ENCODE measurements at places on chromosomes 7 and 10.

- H3K4me3 ChIP-seq = no peak overlapping the region
- no peak for DNase-seq
- H3K36me3 ChIP-seq = no peaks in the 10 kb centered on the region
Measured at GRCh38 chr7:117669818-117670217, 190.0 kb downstream of the CFTR start.

DNA sequence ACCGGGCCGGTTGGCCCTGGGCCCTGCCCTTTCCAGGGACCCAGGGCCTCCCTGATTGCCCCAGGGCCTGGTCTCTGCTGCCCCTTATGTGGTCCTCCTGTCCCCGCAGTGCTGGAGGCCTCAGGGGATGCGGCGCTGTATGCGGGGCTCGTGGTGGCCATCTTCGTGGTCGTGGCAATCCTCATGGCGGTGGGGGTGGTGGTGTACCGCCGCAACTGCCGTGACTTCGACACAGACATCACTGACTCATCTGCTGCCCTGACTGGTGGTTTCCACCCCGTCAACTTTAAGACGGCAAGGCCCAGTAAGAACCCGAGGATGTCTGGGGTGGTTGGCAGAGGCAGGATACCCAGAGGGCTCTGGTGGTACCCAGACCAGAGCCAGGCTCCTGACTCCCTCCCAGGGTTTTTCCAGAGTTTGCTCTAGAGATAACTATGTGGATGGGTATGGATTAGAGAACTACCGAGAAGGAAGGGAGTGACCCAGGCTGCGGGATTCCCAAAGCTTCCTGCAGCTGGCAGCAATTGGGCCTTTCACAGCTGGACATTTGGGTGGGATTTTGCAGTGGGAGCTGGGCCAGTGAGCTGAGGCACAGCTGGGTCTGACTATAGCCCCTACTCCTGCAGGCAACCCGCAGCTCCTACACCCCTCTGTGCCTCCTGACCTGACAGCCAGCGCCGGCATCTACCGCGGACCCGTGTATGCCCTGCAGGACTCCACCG lies 28.1 kb upstream of the SLC29A3 start:
- no peaks in the 10 kb centered on the region for H3K36me3 ChIP-seq
- no peak overlapping the region for H3K27ac ChIP-seq
- H3K27me3 ChIP-seq = no peaks in the 10 kb centered on the region
- DNase-seq = no peak

DNA sequence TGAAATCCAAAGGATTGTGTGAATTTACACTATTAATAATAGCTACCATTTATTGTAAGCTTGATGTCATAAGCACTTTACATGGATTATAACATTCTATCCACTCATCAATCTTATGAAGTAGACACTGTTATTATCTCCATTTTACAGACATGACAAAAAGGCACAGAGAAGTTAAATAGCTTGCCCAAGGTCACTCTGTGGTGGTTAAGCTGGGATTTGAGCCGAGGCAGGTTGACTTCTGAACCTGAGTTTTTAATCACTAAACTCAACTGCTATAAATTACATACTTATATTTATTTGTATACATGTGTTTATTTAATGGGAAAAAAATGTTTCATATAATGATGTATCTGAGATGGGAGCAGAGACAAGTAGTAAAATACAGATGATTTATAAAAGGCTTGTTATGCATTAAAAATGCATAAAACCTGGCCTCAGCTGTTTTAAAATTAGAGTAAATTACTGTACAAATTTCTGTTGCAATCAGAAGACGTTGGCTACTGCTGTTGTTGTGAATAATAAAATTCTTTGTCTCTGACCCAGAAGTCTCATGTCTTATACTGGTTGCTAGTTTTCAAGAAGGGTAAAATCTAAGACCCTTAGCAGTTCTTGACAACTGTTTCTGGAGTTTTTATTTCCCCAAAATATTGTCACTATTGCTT lies 61.1 kb upstream of the CALD1 start:
- no peak overlapping the region for H3K4me3 ChIP-seq
- no peaks in the 10 kb centered on the region for H3K4me1 ChIP-seq
- no peak for DNase-seq

- H3K27ac ChIP-seq = no peak overlapping the region
- no peaks in the 10 kb centered on the region for H3K4me1 ChIP-seq
- no peaks in the 10 kb centered on the region for H3K36me3 ChIP-seq
- no peak overlapping the region for H3K4me3 ChIP-seq
- peaks cover 2% of the 10 kb centered on the region for H3K27me3 ChIP-seq
Measured at GRCh38 chr10:7561985-7562384, 104.8 kb downstream of the ITIH5 start.

DNA sequence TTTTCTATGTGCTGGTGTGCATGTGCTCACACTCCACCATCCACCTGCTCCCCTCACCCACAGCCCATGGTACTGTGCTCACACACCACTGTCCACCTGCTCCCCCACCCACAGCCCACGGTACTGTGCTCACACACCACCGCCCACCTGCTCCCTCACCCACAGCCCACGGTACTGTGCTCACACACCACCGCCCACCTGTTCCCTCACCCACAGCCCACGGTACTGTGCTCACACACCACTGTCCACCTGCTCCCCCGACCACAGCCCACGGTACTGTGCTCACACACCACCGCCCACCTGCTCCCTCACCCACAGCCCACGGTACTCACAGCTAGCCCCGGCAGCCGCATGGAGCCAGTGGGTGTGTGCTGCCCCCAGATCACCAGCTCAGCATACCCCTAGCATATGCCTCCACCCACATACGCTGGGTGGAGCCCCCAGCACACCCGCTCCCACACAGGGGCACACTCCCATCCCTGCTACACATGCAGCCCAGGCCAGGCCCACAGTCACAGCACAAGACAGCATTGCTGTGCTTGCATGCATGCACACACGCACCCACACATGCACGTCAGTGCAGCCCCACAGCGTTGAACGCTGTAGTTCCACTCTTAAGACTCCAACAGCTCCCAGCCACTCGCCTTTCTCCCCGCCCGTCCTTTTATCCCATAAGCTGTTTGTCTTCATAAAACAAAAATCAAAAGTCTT lies 62.0 kb downstream of the PAX2 start:
- no peaks in the 10 kb centered on the region for H3K4me1 ChIP-seq
- no peak overlapping the region for H3K4me3 ChIP-seq
- peaks cover 39% of the 10 kb centered on the region for H3K27me3 ChIP-seq
- no peak for DNase-seq

- no peaks in the 10 kb centered on the region for H3K36me3 ChIP-seq
- no peak for DNase-seq
- H3K27me3 ChIP-seq = no peaks in the 10 kb centered on the region
- no peak overlapping the region for H3K27ac ChIP-seq
- H3K4me3 ChIP-seq = no peak overlapping the region
- H3K4me1 ChIP-seq = no peaks in the 10 kb centered on the region
Measured at GRCh38 chr10:122044713-122045112, 55.8 kb downstream of the TACC2 start.

GRCh38 chr10:130491011-130491692 lies 355.0 kb downstream of the GLRX3 start:
- no peak for DNase-seq
- no peak overlapping the region for H3K4me3 ChIP-seq
- H3K27ac ChIP-seq = no peak overlapping the region
- no peaks in the 10 kb centered on the region for H3K4me1 ChIP-seq
- H3K36me3 ChIP-seq = no peaks in the 10 kb centered on the region

DNA sequence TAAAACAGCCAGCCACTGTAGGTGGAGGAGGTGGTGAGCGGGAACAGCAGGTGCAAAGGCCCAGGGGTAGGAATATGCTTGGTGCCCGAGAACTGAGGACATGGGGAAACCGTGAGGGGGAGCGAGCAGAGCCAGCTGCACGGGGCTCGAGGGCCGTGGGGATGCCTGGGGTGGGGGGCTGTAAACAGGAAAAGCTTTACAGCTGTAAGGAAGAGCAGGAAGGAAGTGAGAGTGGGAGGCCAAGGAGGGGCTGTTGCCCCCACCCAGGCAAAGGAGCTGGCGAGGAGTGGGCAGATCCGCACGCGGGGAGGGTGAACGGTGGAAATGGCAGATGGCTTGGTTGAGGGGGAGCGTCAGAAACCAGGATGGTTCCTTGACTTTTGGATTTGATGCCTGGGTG lies 34.4 kb downstream of the ZMIZ1 start:
- H3K27ac ChIP-seq = no peak overlapping the region
- no peaks in the 10 kb centered on the region for H3K27me3 ChIP-seq
- peaks cover 59% of the 10 kb centered on the region for H3K4me1 ChIP-seq
- no peak overlapping the region for H3K4me3 ChIP-seq

DNA sequence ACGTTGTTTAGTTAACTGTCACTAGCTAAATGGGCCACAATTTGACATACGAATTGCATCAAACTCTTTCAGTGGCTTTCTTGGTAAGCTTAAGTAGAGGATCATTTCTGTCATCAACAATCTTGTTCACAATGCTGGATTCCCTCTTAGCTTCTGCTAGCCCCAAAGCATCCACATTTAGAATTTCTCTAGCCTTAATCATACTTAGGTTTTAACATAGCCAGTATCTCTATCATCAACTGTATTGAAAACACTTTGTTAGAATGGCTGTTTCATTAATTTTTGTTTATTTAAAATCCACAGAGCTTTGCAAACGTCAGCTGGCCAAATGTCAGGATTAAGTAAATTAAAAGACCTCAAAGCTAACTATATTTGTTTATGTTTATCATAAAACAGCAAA lies 41.1 kb downstream of the ABRAXAS2 start:
- no peaks in the 10 kb centered on the region for H3K4me1 ChIP-seq
- H3K36me3 ChIP-seq = no peaks in the 10 kb centered on the region

DNA sequence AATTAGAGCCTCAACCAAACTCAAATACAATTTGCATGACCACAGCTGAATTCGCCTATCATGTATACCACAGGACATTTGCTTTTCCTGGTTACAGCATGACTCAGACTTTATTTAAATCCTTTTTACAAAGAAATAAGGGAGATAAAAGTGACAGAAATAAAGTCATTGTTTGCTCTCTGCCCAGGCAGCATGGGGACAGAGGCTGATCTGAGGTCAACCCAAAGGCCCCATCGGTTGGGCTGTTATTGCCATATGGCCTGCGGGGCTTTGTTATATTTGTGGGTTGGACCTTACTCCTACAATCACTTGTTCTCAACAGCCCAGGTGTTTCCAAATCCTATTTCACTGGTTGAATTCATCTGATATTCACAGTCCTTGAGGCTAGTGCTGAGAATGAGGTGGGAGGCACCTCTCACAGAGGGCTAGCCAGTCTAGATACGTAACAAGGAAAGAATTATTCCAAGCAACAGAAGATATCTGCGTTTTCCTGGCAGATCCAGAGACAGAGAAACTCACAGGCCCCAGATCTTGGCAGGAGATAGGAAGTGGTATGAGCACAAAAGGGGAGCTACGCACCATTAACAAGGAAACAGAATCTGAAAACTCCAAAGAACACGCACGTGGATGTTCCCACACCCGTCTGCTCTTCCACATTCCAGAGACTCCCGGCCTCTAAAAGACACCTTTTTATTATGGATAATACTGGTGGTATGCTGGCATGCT lies 117.3 kb downstream of the HIPK2 start:
- H3K4me3 ChIP-seq = no peak overlapping the region
- no peaks in the 10 kb centered on the region for H3K36me3 ChIP-seq
- no peaks in the 10 kb centered on the region for H3K27me3 ChIP-seq

GRCh38 chr7:38448054-38448453 lies 174.6 kb upstream of the TARP start:
- H3K4me3 ChIP-seq = no peak overlapping the region
- DNase-seq = no peak
- no peaks in the 10 kb centered on the region for H3K36me3 ChIP-seq

- H3K4me3 ChIP-seq = no peak overlapping the region
- peaks cover 18% of the 10 kb centered on the region for H3K27me3 ChIP-seq
- no peak for DNase-seq
- no peaks in the 10 kb centered on the region for H3K4me1 ChIP-seq
- no peaks in the 10 kb centered on the region for H3K36me3 ChIP-seq
Measured at GRCh38 chr10:80351220-80351619, 5.3 kb downstream of the DYDC1 start.

DNA sequence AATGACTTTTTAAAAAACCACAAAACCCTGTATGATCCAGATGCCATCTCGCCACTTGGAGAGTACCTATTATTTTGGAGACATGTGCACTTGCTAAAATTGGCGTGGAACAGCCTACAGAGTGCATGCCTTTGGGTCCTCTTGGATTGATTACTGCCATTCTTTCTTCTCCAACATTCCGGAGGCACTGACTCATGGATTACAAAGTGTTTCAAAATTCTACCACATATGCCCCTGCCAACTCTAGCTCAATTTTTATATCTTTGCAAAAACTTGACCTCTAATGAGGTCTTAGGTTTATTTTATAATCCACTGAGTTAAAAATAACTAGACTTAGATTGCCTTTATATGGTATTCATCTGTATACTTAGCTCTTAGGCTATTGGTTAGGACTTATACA lies 55.8 kb upstream of the KIF5B start:
- H3K36me3 ChIP-seq = no peaks in the 10 kb centered on the region
- no peaks in the 10 kb centered on the region for H3K4me1 ChIP-seq

DNA sequence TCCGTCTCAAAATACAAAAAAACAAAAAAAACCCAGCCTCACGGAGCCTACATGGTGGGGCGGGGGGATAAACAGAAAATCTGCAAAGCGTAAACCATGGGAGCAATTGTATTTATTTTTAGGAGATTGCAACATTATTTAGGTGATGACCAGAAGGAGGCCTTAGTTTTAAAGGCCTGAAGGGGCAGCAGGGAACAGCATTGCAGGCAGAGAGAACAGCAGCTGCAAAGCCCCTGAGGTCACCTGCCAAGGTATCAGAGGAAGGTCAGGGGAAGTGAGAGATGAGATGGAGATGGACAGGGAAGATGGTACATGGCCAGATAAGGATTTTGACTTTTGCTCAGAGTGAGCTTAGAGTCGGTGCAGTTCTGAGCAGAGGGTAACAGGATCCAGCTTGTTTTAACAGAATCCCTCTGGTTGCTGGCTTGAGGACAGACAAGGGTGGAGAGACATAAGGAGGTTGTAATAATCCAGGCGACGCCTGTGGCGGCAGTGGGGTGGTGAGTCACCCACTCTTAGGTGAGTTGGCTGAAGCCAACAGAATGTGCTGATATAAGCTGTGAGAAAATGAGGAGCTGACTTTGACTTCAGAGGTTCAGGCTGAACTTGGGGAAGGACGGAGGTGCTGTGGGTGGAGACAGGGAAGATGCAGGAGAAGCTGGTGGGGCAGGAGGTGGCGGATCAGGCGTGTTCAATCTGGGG lies 82.3 kb upstream of the GTF2I start:
- H3K27me3 ChIP-seq = no peaks in the 10 kb centered on the region
- no peaks in the 10 kb centered on the region for H3K36me3 ChIP-seq
- no peak for DNase-seq
- no peak overlapping the region for H3K27ac ChIP-seq

GRCh38 chr10:44988957-44989585 lies 10.5 kb upstream of the DEPP1 start:
- no peak overlapping the region for H3K4me3 ChIP-seq
- no peaks in the 10 kb centered on the region for H3K4me1 ChIP-seq
- H3K27me3 ChIP-seq = no peaks in the 10 kb centered on the region
- H3K36me3 ChIP-seq = no peaks in the 10 kb centered on the region
- no peak overlapping the region for H3K27ac ChIP-seq

- H3K4me3 ChIP-seq = no peak overlapping the region
- H3K36me3 ChIP-seq = no peaks in the 10 kb centered on the region
- H3K4me1 ChIP-seq = peaks cover 4% of the 10 kb centered on the region
- no peak overlapping the region for H3K27ac ChIP-seq
- H3K27me3 ChIP-seq = no peaks in the 10 kb centered on the region
Measured at GRCh38 chr10:31962826-31963588, 34.4 kb upstream of the ARHGAP12 start.

Data from CD4-positive, alpha-beta T cell (primary cell).